ENCODE measurements at places on chromosomes 1 and 21.

DNA sequence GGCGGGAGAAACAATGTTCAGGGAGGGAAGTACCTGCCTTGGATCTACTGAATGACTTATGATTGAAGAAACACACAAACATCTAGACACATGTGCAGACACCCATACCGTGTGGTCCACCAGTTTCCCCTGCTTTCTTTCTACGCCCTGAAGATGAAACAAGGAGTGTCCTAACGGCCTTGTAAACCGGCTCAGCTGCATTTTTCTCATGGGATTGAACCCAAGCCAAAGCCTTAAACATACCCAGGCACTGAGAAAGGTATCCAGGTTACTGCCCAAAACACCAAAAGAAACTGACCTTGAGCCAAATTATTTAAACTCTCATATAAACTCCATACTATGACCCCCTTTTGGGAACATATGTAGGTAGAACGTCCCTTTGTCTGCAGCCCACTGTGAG, 630.0 kb upstream of the RGS18 start:
- no peak for DNase-seq

GRCh38 chr1:1361982-1362423, 3.6 kb upstream of the MXRA8 start:
- DNase-seq, result no peak

DNA sequence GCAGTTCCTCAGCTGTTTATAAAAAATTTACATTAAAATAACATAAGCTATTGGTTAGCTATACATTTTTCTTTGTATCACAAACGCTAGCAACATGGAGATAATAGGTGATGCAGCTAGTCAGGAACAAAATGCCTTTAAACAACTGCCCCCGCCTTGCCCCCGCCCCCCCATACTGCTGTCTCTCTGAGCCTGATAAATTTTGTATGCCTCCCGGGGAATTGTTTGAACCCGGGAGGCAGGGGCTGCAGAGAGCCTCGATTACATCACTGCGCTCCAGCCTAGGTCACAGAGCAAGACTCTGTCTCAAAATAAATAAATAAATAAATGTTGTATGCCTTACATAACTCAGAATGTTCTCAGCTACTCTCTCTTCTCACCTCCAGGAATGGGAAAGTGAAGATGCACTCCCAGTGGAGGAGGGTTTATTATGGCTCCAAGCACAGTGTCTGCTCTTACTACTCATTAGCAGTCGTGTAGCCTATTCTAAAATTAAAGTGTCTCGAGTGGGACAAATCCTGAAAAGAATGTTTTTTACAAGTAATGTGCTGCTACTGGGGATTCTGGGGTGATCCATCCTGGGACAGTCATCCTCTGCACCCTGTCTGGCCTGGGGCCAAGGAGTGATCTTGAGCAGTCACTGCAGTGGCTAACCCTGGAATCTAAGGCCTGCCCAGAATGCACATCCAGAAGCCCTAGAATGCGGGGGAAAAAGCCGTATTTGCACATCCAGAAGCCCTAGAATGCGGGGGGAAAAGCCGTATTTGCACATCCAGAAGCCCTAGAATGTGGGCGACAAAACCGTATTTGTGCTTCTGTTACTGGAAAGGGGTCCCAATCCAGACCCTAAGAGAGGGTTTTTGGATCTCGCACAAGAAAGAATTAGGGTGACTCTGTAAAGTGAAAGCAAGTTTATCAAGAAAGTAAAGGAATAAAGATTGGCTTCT, 39.4 kb upstream of the ZNF496 start:
- DNase-seq, result no peak

DNA sequence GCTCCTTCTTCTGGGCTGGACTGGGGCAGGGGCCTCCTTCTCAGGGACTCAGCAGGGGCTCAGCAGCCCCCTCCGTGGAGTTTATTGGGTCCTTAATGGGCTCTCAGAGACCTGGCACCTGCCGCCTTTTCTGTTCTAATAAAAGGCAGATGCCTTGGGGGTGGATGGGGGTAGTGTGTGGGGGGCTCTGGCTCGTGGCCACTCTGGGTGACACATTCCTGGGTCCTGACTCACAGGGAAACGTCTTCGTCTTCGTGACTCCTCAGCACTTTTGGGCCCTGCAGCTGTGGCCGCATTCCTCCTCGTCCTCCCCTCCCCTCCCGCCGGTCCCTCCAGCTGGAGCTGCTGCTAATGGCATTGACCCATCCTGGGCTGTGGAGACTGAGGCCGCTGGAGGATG, 107.8 kb upstream of the WNT4 start:
- no peak for DNase-seq

DNA sequence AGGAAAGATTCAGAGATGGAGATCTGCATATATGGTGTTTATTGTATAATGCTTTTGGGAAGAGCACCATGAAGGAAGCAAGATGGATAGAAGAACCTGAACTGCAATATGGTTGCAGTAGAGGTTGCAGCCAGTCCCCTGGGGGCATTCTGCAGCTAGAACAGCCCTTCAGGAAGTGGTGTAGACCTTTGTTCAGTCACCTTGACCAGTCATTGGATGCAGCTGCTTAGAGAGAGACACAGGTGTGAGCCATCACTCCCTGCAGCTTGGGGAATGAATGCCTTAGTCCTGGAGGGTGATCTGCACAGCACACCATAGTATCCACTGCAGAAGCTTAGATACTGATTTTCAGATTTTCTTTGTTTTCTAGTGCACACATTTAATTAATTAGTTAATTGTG, 42.3 kb downstream of the NEK7 start:
- DNase-seq, result no peak

- no peak for DNase-seq
Measured at GRCh38 chr21:18877917-18878316, 474.3 kb upstream of the TMPRSS15 start.

GRCh38 chr1:75237316-75237715, 103.1 kb downstream of the LHX8 start:
- DNase-seq, result no peak

DNA sequence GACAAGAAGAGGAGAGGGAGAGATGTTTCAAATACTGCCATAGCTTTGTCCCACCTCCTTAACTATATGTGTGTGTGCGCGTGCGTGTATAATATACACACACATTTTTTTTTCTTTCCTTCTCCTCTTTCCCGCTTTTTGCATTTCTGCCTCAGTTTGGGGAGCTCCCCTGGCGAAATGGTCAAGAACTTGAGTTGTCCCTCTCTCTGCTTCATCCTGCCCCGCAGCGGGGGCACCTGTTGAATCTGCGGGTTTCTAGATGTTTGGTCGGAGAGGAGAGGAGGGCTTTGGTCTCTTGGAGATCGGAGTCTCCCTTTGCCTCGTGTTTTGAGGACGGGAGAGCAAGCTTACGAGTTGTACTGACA, 504 bp downstream of the SCCPDH start:
- DNase-seq, result peak; percentile 11

DNA sequence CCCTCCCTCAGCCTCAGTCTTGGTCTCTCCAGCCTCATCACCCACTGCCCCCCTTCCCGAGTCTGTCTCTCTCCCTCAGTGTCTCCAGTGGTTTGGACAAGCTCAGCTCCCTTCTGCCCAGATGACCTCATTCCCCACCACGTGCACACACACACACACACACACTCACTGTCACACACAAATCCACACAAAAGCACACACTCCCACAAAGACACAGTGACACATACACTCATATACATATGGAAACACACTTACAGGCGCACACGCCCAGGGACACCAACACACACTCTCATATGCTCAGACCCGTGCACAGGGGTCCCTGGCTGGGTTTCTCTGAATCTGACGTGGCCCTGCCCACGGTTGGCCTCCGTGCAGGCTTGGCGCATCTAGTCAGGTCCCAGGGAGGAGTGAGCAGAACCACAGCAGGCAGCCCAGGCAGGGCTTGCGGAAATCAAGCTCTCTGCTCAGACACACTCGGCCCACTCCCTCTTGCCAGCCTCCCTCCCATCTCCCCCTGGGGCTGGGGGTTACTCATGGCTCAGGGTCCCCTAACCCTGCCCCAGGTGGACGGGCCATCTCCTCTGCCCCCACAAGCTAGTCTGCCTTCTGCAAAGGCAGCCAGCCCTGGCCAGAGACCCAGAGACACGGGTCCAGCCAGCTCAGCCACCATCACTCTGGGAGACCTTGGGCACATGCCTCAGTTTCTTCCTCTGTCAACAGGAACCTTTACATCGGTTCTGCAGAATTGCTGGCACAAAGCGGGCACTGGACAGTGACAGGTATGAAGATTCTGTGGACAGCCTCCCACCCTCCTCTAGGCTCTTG, 38.5 kb upstream of the FAM131C start:
- no peak for DNase-seq

Measured in activated naive CD4-positive, alpha-beta T cell treated with anti-CD3 and anti-CD28 coated beads for 36 hours (primary cell).